Stimulated activated CD4-positive, alpha-beta T cell treated with anti-CD3 and anti-CD28 coated beads, Interleukin-15, amount 100 ng/mL, for 24 hours (primary cell): ENCODE measurements at places on chromosomes 1 and 21.

- no peak for DNase-seq
These were observed 179.4 kb downstream of the SLC45A1 start for GRCh38 chr1:8497210-8497819.

DNA sequence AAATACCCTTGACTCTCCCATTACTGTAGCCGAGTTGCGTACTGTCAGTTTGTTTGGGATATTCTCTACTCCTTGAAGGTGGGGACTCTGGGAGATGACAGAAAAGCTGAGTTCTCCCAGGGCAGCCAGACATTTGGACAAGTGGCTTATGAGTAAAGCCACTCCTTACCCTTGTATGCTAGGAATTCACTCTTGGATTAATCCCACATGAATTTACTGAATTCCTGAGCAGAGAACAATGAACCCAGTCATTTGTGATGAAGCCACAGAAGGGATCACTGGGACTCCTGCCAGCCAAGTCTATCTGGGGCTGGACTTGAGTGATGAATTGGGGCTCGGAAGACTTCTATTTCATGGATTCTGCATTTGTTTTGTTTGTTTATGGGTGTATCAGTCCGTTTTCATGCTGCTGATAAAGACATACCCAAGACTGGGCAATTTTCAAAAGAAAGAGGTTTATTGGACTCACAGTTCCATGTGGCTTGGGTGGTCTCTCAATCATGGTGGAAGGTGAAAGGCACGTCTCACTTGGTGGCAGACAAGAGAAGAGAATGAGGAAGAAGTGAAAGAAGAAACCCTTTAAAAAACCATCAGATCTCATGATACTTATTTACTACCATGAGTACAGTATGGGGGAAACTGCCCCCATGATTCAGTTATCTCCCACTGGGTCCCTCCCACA lies 25.1 kb downstream of the C1orf116 start:
- no peak for DNase-seq

DNA sequence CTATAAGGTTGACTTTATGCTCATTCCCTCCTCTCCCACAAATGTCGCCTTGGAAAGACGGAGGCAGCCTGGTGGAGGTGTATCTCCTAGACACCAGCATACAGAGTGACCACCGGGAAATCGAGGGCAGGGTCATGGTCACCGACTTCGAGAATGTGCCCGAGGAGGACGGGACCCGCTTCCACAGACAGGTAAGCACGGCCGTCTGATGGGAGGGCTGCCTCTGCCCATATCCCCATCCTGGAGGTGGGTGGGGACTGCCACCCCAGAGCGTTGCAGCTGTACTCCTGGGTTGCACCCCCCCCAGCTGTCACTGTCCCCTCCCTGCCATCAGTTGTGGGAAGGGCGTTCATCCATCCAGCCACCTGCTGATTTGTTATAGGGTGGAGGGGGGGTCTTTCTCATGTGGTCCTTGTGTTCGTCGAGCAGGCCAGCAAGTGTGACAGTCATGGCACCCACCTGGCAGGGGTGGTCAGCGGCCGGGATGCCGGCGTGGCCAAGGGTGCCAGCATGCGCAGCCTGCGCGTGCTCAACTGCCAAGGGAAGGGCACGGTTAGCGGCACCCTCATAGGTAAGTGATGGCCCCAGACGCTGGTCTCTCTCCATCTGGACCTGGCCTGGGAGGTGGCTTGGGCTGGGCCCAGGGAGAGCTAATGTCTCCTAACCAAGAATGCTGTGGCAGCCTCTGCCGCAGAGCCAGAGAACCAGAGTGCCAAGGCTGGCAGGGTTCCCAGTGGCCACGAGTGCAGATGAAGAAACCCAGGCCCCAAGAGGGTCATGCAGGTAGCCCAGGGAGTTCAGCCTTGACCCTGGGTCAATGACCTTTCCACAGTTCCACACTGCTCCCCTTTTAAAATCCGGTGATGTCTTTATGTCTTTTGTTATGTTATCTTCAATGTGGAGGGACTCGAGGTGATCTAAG lies 13.1 kb downstream of the PCSK9 start:
- no peak for DNase-seq

GRCh38 chr21:41933313-41934079 lies 20.3 kb downstream of the C2CD2 start:
- DNase-seq = no peak
